ENCODE measurements at places on chromosomes 11 and 22. TPM values are rescaled to one million over a fixed set of nuclear protein-coding genes. Genes with fewer than 3 reads are reported as not detected.

Gene CCDC89
- total RNA-seq = 1.5 TPM

Gene NOL12
- total RNA-seq = 16.2 TPM

Gene ACTN3
- total RNA-seq = 0.16 TPM

Gene AAMDC
- 33.8 TPM for total RNA-seq

Gene FGF19
- total RNA-seq = not detected

Gene TRIM51
- not detected for total RNA-seq

Gene OR6Q1
- total RNA-seq = not detected

Gene OR4B1
- not detected for total RNA-seq

Gene MALAT1
- 12,400 TPM for total RNA-seq

Gene SPDYC
- not detected for total RNA-seq

Gene PRR33
- not detected for total RNA-seq

Gene ASCL2
- total RNA-seq = 2.3 TPM

Gene HORMAD2
- not detected for total RNA-seq

Gene RFPL2
- not detected for total RNA-seq

Gene NNMT
- 165 TPM for total RNA-seq

Gene GNG3
- not detected for total RNA-seq

Gene FOLR2
- total RNA-seq = 20.9 TPM

Gene MLC1
- total RNA-seq = 0.39 TPM

Gene ANGPTL5
- 0.34 TPM for total RNA-seq

Gene OR6T1
- total RNA-seq = not detected

Gene PARVG
- 57.9 TPM for total RNA-seq

Gene SMTNL1
- total RNA-seq = not detected

Gene MIOX
- total RNA-seq = not detected

Gene ELMOD1
- 1.0 TPM for total RNA-seq

Gene CCDC116
- total RNA-seq = 1.1 TPM

Gene SLC43A1
- 25.3 TPM for total RNA-seq

Gene CD248
- total RNA-seq = 74.3 TPM

Gene TMPRSS13
- total RNA-seq = 4.6 TPM

Gene NXPE2
- not detected for total RNA-seq

Gene KRTAP5-8
- 0.31 TPM for total RNA-seq

Gene ADORA2A
- 16.8 TPM for total RNA-seq

Gene FAM111B
- total RNA-seq = 11.4 TPM

Gene IFITM10
- total RNA-seq = 16.5 TPM

Gene MRGPRE
- total RNA-seq = 0.47 TPM

Gene CHRM1
- 2.3 TPM for total RNA-seq

Gene PPP2R1B
- total RNA-seq = 28.8 TPM

Gene IGF2
- 13.9 TPM for total RNA-seq

Gene CHRNA10
- 0.67 TPM for total RNA-seq

Gene MUC5AC
- total RNA-seq = not detected

Gene CDC45
- 11.8 TPM for total RNA-seq

Gene PGR
- 2.2 TPM for total RNA-seq

Gene RAB3IL1
- total RNA-seq = 13.3 TPM

Gene BDNF
- total RNA-seq = 1.2 TPM

Gene SMIM38
- 0.09 TPM for total RNA-seq

Gene RHOD
- 37.6 TPM for total RNA-seq

Gene JAML
- total RNA-seq = 47.2 TPM

Gene EIF3M
- total RNA-seq = 171 TPM

Gene BLID
- 0.79 TPM for total RNA-seq

Gene GALNT18
- 39.3 TPM for total RNA-seq

Gene C11orf52
- 15.6 TPM for total RNA-seq

Gene UPK3A
- total RNA-seq = not detected

Gene TRPM5
- total RNA-seq = not detected

Gene VPREB1
- not detected for total RNA-seq

Gene GRAMD1B
- total RNA-seq = 7.4 TPM

Gene UPK2
- total RNA-seq = not detected

Gene CECR2
- total RNA-seq = 8.0 TPM

Data from left lung (tissue), 14 donors.